Stimulated activated CD8-positive, alpha-beta memory T cell treated with anti-CD3 and anti-CD28 coated beads, Interleukin-4, amount 100 ng/mL, for 1 hour (primary cell): ENCODE measurements at places on chromosomes 16 and 17.

GRCh38 chr16:58413359-58413758, 21.1 kb downstream of the GINS3 start:
- DNase-seq, result no peak

- no peak for DNase-seq
These were observed 2.0 kb downstream of the SEZ6L2 start for GRCh38 chr16:29897333-29897732.

DNA sequence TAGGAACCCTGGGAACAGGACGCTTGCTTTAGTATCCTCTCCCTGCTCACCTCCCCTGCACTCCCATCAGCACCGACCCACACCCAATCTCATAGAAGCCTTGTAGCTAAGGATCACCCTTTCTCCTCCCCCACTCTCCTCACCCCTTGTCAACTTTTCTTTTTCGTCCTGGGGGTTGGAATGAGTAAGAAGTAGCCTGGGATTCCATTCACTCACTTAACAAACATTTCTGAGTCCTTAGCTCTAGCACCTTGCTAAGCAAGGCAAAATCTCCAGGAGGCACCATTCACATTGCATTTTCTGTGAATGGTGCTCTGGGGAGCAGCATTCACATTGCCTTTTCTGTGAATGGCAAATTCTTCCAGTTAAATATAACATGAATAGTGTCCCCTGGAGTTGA, 1.1 kb upstream of the PGAP3 start:
- DNase-seq, result no peak

DNA sequence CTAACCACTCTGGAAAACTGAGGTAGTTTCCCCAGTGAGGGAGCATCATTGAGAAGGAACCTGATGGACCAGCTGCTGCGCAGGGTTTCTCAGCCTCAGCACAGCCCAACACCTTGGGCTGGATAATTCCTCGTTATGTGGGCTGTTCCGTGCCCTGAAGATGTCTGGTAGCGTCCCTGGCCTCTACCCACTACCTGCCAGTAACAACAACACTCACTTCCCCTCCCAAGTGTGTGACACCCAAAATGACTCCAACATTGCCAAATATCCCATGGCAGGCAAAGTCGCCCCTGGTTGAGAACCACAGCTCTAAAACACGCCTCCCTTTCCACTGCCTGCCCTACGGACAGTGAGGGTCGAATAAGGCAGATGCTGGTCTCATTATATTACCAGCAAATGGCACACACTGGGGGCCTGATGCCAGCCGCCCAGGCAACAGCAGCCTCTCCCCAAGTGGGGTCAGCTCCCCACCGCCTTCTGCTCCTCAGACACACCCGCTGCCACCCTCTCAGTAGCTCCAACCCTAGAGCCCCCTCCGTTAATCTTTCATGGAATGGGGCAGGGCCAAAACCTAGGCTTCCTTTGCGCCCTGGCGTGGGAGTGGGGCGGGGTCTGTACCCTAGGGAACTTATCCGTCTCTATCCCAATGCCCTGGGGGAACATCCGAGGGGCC, 1.0 kb downstream of the RHBDF2 start:
- no peak for DNase-seq

- DNase-seq, result no peak
These were observed 6.5 kb downstream of the SETD1A start for GRCh38 chr16:30963925-30964511.

DNA sequence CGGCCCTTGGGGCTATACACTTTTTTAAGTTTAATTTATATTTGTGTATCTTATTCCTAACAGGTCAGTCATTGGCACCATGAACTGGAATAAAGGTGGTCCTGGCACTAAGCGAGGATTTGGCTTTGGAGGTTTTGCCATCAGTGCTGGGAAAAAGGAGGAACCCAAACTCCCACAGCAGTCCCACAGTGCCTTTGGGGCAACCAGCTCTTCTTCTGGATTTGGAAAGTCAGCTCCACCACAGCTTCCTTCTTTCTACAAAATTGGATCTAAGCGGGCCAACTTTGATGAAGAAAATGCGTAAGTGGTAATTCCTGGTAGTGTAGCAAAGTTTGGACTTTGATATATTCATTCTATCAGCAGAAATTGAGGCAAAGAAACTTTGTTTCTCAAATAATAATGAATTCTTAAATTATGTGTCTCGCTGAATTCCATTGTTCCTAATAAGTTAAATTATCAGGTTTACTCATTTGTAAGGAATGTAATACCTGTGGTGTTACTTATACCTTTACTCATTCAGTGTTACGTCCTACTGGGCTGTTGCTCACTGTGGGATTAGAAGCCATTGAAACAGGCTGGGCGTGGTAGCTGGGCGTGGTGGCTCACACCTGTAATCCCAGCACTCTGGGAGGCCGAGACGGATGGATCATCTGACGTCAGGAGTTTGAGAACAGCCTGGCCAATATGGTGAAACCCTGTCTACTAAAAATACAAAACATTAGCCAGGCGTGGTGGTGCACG, 13.2 kb downstream of the DDX42 start:
- no peak for DNase-seq

DNA sequence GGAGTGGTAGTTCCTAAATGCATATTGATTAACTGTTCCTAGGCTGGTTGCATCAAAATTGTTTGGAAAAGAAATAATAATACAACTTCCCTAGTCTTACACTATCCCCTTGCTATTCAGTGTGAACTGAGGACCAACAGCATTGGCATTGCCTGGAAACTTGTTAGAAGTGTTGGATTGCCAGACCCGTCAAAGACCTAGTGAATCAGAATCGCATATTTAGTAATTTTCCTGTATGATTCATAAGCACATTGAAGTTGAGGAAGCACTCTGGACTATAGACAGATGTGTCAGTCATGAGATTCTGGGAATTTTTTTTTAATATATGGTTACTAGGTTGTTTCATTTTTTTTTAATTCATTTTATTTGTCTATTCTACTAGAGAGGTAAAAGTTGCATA, 34.7 kb upstream of the KCNJ16 start:
- no peak for DNase-seq

DNA sequence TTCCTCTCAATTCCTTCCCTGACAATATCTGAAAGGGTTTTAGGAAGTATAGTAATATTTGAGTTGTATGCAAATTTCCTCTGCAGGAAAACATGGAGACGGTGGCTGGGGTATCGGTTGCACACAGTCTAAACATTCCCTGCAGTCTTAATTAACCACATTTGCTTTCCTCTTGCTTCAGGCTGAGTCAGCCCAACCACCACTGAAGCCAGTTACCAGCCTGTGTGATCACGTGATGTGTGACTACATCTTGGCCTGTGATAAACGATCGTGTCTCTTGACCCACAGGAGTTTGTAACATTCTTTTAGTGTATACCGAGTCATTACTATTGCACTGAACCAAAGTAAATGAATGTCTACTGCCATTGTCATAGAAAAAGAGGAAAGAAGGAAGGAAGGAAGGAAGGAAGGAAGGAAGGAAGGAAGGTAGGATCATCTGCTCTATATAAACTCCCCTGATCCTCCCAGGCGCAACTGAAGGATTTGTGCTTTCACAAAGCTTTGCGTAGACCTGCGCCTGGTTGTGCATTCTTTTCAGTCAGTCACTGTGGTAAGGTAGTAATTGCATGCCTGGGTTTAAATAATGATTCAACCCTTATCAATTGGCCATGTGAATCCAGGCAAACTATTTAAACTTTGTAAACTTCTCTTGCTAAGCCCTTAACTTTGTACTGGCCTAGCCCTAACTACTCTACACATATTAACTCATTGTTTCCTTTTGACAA, 280.6 kb upstream of the SALL1 start:
- DNase-seq, result no peak

DNA sequence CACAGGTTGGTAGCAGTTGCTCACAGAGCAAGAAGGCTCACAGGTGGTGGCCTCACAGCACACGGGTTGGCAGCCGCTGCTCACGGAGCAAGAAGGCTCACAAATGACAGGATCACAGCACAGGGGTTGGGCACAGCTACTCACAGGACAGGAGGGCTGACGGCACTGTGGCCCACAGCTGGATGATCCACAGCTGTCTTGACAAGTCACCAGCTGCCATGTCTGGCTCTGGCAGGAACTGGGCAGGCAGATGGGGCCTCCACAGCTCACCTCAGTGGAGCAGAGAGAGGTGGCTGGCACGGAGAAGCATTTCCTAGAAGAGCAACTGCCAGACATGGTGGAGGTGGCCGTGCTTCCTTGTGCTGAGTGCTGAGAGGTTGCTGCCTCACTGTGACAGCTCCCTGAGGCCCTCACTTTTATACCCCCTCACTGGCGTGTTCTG, at the start of gene KRTAP16-1:
TSS of gene KRTAP16-1 (minus strand) at position 392 of the 442 bp plus-strand sequence. CDS start at position 336, 56 bp downstream.
- DNase-seq, result no peak

DNA sequence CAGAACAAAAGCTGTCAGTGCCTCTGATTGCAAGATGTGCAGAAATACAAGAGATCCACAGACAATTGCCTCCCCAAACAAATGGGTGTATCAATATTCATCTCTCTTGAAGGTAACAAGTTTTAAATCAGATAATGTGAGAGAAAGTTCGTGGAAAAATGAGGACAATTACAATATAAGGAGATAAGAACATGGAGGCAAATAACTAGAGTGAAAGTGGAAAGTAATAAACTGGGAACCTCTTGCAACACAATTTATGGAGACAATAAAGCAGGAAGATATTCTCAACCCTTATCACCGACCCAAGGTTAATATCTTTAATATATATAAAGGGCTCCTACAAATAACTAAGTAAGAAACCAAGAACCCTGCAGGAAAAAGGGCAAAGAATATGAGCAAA, 14.2 kb upstream of the KRT19 start:
- DNase-seq, result no peak

DNA sequence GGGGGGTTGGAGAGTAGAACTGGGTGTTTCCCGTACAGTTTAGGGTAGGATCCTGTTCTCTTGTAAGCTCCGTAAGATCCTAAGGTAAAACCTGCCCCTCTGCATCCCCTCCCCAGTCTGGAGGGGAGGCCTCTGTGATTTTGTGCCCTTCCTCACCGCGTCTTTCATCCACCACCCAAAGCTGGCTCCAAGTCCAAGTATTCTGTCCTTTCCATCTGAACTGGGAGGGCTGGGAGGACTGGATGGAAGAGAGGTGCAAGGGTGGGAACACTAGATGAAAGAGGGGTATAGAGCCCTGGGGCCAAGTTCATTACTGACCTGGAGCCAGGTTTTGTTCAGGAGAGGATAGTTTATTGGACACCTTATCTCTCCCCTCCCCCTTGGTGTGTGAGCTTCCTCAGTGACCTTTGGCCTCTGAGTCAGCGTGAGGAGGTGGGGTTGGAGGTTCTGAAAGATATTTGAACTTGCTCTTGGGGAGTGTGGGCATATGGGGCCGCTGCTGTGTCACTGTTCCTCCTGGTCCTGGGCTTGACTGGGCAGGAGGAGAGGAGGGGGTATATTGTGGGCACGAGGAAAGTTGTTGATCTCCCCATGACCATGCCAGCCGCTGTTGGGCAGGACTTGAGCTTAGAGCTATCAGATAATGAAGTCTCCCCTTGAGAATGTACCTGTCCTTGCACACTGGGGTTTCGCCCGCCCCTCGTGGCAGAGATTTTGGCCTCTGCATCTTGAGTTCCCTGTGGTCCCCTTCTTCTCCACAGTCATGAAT, 1.6 kb downstream of the LASP1 start:
- no peak for DNase-seq

DNA sequence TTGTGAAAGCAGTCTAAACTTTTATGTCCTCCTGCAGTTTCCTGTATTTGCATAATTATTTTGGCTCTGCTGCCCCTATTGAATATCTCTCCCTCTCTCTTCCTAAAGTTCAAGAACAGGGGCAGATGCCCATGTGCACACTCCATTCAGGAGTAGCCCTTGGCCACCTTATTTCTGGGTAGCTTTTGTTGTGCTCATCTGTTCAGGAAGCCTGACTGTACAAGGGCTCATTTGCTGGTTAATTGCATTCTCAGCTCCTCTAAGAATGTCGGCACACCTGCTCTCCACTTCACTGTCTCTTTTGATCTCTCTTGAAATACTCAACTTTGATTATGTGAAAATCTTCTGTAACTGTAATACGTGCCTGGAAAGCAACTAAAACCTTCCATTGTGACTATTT, 1378.8 kb upstream of the CDH8 start:
- DNase-seq, result no peak

DNA sequence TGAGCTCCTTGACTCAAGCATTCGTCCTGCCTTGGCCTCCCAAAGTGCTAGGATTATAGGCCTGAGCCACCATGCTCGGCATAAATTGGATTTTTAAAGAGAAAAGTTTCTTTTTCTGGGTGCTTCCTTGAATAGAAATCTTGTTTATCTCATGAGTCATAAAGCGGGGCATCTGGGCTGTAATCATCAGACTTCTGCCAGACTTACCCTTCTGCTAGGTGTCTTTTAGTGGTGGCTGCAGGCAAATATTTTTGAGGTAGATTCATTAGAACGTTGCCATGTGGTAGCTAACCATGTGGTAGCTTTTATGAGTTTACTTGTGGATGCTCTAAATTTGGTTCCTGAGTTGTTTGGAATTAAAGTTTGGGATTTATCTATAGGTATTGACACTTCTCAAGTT, 13.4 kb downstream of the PGS1 start:
- no peak for DNase-seq
